ENCODE measurements at places on chromosomes 5 and 9. TPM values are rescaled to one million over a fixed set of nuclear protein-coding genes. Genes with fewer than 3 reads are reported as not detected.

GRCh38 chr5:95708876-95709275 lies 22.3 kb upstream of the RHOBTB3 start:
- H3K4me3 ChIP-seq = no peak overlapping the region
- H3K36me3 ChIP-seq = no peaks in the 10 kb centered on the region
- H3K27ac ChIP-seq = no peak overlapping the region
- no peaks in the 10 kb centered on the region for H3K27me3 ChIP-seq
- no peak for DNase-seq
- H3K4me1 ChIP-seq = no peaks in the 10 kb centered on the region

- H3K4me1 ChIP-seq = peaks cover 2% of the 10 kb centered on the region
- H3K27ac ChIP-seq = no peak overlapping the region
- no peaks in the 10 kb centered on the region for H3K36me3 ChIP-seq
- no peak for DNase-seq
- H3K4me3 ChIP-seq = no peak overlapping the region
Measured at GRCh38 chr5:94080390-94080789, 339.0 kb upstream of the POU5F2 start.

PRUNE2 gene
- total RNA-seq = 2.2 TPM

GRCh38 chr5:134053314-134053839 lies 48.6 kb upstream of the VDAC1 start:
- no peak overlapping the region for H3K27ac ChIP-seq
- H3K36me3 ChIP-seq = no peaks in the 10 kb centered on the region
- H3K4me3 ChIP-seq = no peak overlapping the region
- H3K27me3 ChIP-seq = no peaks in the 10 kb centered on the region
- DNase-seq = no peak
- no peaks in the 10 kb centered on the region for H3K4me1 ChIP-seq

PCA3 gene
- total RNA-seq = not detected

- H3K27ac ChIP-seq = no peak overlapping the region
- DNase-seq = no peak
- H3K4me1 ChIP-seq = peaks cover 1% of the 10 kb centered on the region
Measured at GRCh38 chr5:90519081-90519480, 10.3 kb downstream of the LYSMD3 start.

DNA sequence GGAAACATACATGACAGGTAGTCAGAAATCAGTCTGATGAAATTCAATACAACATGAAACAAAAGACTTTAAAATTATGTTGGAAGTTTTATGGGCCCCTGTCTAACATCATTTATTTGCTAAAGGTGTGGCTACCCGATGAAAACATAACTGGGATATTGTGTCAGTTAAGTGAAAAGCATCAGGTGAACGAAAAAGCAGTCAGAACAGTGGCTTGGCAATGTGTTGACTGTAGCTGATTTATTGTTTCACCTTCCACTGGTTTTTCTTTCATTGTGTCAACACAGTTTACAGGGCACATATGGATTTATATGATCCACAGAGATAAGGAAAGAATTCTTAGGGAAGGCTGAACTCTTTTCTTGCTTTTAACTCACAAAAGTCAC lies 429.6 kb upstream of the ZNF608 start:
- H3K4me3 ChIP-seq = no peak overlapping the region
- no peak overlapping the region for H3K27ac ChIP-seq
- H3K36me3 ChIP-seq = no peaks in the 10 kb centered on the region
- H3K4me1 ChIP-seq = no peaks in the 10 kb centered on the region
- no peaks in the 10 kb centered on the region for H3K27me3 ChIP-seq

DNA sequence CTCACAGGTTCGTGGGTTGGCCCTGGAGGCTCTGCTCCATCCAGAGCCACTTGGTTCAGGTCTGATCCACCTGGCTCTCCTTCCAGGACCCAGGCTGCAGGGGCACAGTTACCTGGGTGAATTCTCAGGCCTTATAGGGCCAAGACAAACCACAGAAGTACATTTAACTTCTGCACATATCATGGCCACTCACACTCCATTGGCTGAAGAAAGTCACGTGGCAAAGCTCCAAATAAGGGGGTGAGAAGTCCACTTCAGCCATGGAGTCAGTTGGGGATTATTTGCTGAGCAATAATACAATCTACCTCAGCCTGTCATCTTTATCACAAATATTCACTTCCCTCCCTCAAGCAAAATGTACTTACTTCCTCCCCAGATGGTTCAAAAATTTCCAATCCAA lies 83.6 kb downstream of the MACROH2A1 start:
- DNase-seq = no peak
- no peak overlapping the region for H3K27ac ChIP-seq
- H3K36me3 ChIP-seq = no peaks in the 10 kb centered on the region
- no peaks in the 10 kb centered on the region for H3K27me3 ChIP-seq
- H3K4me3 ChIP-seq = no peak overlapping the region

GRCh38 chr5:145629047-145629446 lies 206.1 kb downstream of the PRELID2 start:
- DNase-seq = no peak
- no peaks in the 10 kb centered on the region for H3K4me1 ChIP-seq
- no peaks in the 10 kb centered on the region for H3K27me3 ChIP-seq
- H3K4me3 ChIP-seq = no peak overlapping the region
- no peak overlapping the region for H3K27ac ChIP-seq

- H3K36me3 ChIP-seq = no peaks in the 10 kb centered on the region
- DNase-seq = no peak
- H3K27me3 ChIP-seq = no peaks in the 10 kb centered on the region
- H3K27ac ChIP-seq = no peak overlapping the region
- no peaks in the 10 kb centered on the region for H3K4me1 ChIP-seq
- H3K4me3 ChIP-seq = no peak overlapping the region
Measured at GRCh38 chr5:158194561-158194976, 335.6 kb upstream of the CLINT1 start.

PFN3 gene
- not detected for total RNA-seq

PTCH1 gene
- 11.6 TPM for total RNA-seq

All from pancreas (tissue), 10 donors.